ENCODE measurements at places on chromosomes 12 and 14.

GRCh38 chr14:93308686-93309345, 24.0 kb downstream of the BTBD7 start:
- no peak for DNase-seq

- DNase-seq, result no peak
Measured at GRCh38 chr14:103066399-103066798, 9.1 kb upstream of the CDC42BPB start.

DNA sequence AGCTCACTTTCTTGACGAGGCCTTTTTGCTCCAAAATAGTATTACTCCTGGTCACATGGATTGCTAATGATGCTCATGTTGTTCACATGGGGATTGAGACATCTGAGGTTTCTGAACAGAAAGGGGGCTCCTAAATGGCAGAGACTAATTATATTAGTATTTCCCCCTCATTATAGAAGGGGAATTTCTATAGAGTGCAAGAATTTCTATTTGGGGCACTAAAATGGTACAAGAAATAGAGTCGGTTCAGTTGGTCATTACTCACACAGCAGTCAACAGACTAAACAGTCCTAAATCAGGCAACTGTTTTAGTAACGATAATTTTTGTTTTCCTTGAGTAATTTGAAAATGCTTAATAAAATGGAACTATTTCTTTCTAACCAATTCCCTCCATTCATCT, 108.9 kb downstream of the DACT1 start:
- no peak for DNase-seq

GRCh38 chr12:110165540-110166159, 41.5 kb downstream of the IFT81 start:
- no peak for DNase-seq

DNA sequence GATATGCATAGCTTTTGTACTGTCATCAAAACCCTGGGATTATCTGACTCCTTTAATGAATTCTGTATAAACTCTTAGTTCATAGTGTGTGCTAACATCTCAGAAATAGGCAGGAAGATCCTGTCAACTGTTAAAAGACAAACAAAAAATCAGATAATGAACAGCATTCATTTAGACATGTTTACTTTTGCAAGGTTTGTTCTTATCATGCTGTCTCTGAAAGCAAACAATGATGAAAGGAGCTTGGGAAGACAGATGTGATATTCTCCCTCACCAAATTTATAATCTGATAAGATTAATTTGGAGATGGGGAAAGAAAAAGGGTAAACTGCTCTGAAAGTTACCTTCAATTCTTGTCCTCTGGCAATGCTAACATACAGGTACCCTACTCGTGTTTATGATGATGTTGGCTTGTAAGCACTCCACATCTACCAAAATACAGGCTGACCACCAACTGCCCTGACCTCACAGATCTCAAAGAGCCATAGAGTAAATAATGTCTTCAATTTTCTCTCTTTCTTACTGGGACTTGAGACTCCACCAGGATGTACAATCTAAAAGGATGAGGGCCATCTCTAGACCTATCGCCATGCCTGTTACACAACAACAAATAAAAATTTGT, 233.8 kb downstream of the SSPN start:
- no peak for DNase-seq

- DNase-seq, result no peak
Measured at GRCh38 chr12:38417101-38417500, 100.5 kb downstream of the ALG10B start.

GRCh38 chr14:28494196-28494595, 272.4 kb upstream of the FOXG1 start:
- no peak for DNase-seq

All from central memory CD4-positive, alpha-beta T cell (primary cell).